SIG-M5 (cell line): ENCODE measurements at places on chromosomes 5 and 9.

DNA sequence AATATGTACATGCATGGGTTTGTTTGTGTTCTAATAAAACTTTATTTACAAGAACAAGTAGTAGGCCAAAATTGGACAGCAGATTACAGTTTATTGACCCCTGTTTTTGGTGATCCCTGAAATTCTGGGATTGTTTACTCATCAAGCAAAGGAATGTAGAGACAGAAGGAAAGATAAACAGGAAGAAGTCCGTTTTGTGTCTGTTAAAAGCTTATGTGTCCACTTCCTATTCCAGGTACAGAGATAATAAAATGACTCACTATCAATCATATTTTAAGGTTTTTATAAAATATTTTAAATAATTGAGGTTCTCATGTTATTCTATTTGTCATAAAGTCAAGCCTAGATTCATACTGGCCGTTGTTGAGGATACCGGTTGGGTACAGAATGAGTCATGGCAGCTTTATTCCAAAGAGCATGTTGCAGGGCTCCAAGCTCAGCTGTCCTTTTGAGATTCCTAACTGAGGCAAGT lies 214.9 kb upstream of the DAB2 start:
- no peak for DNase-seq

DNA sequence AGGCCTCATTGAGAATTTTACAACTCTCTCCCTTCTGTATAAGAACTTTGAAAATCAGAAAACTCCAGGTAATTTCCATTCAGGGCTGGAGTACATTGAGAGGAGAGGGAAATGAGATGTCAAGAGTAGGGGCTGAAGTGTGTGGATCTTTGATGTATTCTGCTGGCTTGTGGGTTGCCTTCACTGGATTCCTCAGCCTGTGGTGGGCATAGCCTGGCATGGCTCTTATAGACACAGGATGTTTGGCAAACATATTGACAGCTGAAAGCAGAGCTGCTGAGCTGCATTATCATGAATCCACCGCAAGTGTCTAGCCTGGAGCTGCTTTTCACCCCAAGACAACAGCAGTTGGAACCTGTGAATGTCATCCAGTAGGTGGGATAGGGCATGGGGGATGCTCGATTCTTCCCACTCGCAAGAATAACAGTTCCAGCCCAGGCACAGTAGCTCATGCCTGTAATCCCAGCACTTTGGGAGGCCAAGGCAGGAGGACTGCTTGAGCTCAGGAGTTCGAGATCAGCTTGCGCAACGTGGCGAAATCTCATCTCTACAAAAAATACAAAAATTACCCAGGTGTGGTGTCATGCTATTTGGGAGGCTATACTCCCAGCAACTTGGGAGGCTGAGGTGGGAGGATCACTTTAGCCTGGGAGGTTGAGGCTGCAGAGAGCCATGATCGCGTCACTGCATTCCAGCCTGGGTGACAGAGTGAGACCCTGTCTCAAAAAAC lies 36.0 kb upstream of the TTC23L start:
- no peak for DNase-seq

- no peak for DNase-seq
These were observed 120.8 kb upstream of the MTAP start for GRCh38 chr9:21681641-21682040.

DNA sequence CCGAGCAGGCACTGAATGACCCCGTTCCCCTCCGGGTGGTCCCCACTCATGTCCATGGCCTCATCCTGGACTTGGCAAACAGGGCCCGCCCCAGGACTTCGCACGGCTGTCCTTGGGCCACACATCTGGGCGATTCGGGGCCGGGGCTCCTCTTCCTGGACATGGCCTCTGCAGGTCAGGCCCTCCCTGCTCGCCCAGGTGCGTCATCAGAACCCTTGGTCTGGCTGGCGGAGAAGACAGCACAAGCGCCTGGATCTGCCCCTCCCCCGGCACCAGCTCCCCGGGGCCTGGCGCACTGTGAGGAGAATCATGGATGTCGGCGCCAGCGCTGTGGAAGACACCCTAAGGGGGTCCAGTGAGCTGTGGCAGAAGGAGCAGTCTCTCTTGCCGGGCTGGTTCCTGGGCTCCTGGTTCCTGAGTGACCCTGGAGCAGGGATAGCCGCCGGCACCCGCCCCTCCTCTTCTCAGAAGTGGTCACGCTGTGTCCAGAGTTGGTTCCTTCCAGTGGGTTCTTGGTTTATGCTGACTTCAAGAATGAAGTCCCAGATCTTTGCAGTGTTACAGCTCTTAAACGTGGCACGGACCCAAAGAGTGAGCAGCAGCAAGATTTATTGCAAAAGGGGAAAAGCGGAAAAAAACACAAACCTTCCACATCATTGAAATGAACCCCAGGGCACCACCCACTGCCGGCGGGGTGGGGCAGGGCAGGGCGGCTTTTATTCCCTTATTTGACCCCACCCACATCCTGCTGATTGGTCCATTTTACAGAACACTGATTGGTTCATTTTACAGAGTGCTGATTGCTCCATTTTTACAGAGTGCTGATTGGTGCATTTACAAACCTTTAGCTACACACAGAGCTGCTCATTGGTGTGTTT lies 25.9 kb upstream of the SLC12A7 start:
- no peak for DNase-seq

DNA sequence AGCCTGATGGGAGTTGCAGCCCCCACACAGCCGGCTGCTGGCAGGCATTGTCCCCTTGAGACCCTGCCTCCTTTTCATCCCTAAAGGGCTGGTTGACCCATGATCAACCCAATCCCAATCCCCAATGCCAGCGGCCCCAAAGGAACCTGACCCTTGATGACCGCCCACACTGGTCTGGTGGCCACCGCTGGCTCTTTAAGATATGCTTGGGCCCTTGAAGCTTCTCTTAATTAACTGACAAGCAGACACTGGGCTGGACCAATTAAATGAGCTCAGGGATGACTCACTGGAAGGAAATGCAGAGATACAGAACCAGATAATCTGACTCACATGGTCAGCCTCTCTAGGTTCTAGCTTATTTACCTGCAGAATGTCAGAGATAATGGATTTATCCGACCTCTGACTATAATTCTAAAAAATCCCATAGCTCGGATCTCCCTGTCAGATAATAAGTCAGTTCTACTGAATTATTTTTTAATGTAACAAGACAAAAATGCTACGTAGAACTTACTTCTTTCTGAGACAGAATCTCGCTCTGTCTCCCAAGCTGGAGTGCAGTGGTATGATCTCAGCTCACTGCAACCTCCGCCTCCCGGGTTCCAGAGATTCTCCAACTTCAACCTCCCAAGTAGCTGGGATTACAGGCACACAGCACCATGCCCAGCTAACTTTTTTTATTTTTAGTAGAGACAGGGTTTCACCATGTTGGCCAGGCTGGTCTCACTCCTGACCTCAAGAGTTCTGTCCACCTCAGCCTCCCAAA lies 11.1 kb upstream of the MLANA start:
- DNase-seq, result no peak

- DNase-seq, result no peak
These were observed 18.2 kb downstream of the TENT2 start for GRCh38 chr5:79630444-79630843.

GRCh38 chr5:93158841-93159240 lies 422.2 kb downstream of the NR2F1-AS1 start:
- DNase-seq, result no peak

DNA sequence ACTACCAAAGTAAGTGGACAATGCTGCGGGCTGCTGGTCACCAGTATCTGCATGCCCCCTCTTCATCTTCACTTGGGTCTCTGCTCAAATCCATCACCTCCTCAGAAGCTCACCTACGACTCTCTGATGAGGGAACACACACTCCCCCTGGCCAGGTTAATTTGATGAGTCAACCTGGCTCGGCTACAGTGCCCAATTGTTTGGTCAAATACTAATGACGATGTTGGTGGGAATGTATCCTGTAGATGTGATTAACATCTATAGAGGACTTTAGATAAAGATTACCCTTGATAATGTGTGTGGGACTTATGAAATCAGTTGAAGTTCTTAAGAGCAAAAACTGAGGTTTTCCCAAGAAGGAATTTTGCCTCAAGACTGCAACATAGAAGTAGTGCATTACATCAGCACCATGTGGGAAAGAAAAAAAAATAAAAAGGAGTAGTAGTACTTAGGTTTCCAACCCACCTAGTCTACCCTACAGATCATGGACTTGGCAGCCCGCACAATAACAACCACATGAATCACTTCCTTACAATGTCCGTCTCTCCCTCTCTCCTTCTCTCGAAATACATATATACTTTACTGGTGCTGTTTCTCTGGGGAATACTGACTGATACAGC lies 467.3 kb downstream of the DNAH5 start:
- DNase-seq, result no peak

DNA sequence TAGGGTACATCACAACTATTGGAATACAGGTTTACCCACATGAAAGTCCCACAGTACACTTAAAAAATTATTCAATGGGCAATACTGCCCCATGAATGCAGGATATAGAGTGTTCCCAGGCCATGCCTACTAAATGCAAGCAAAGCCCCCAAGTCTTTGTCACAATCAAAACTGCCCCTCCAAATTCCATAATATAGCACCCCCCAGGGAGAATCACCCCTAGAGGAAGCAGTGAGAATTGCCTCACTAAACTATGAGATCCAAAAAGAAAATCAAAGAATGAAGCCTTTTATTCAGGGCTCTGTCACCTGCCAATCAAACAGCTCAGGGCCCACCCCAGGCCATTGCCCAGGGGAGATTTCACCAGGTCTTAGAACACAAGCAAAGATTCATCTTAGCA lies 90.8 kb downstream of the ATPSCKMT start:
- no peak for DNase-seq

- no peak for DNase-seq
These were observed 273.5 kb upstream of the PTGER4 start for GRCh38 chr5:40405996-40406740.

GRCh38 chr5:178940569-178941360 lies at the start of gene ZNF454:
Gene ZNF454 (plus strand): TSS chr5:178941198. CDS start chr5:178942792, 1,594 bp downstream.
- DNase-seq, result no peak

DNA sequence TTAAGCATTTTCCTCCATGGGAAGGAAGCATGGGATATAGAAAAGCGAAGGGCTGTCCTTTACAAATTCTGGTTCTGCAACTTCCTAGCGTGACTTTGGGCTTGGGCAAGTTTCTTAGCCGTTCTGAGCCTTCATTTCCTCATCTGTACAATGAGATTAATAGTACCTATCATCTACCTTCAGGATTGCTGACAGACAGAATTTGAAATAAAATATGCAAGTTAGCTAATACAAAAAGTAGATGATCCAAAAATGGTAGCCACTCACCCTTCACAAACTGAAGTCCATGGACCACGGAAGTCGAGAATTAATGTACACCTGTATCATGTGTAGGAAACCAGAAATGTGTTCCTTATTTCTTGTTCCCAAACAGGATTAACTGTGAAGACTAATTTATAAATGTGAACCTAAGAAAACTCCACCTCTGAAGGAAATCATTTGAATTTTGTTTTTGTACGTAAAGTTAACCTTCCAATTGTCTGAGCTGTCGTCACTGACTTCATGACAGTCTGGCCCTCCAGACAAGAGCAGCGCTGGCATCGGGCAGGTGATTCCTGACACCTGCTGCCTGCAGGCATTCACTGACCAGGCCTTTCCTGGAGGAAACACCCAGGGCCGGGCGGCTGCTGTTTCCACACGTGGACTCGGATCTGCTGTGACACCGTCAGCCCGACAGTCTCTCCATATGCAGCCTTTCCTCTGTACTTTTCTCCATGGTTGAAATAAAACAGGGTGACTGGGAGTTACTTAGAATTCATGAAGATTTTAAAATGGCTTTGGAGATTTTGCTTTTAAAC lies 63.4 kb downstream of the PSMB7 start:
- no peak for DNase-seq

GRCh38 chr5:149125386-149125891 lies 15.9 kb upstream of the ABLIM3 start:
- DNase-seq, result no peak

- DNase-seq, result no peak
These were observed 375.2 kb upstream of the WWC1 start for GRCh38 chr5:167916261-167916691.

DNA sequence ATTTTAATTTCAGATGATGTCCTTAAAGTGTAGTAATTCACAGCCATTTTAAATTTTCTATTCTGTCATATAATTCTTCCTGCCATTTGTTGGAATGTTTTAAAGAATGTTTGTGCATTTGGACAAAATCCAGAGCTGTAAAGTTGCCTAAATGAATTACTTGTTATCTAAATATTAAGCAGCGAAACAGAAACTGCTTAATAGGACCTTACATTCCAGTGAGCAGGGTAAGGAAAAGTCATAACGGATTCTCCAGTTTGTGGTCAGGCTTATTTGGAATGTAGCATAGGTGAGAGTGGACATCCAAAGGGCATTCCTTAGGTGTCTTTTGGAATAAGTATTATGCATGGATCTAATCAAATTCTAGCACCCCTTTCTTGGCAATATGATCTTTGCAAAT lies 410.4 kb upstream of the PTPRD start:
- DNase-seq, result no peak

DNA sequence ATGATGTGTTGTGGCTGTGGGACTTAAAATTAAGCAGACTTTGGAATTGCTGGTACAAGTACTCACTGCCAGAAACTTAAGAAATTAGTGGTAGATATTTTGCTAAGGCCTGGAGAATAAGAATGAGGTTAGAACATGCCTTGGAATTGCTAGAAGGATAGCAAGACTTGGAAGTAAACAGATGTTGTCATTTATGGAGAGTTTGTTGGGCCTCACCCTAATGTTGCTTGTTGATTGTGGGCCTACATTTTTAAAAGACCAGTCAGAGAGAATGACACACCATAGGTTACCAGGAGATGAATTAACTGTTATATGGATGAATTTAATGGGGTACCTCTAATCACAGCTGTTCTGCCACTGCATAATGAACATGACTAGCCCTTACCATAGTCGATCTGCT lies 120.1 kb upstream of the GAS1 start:
- DNase-seq, result no peak

DNA sequence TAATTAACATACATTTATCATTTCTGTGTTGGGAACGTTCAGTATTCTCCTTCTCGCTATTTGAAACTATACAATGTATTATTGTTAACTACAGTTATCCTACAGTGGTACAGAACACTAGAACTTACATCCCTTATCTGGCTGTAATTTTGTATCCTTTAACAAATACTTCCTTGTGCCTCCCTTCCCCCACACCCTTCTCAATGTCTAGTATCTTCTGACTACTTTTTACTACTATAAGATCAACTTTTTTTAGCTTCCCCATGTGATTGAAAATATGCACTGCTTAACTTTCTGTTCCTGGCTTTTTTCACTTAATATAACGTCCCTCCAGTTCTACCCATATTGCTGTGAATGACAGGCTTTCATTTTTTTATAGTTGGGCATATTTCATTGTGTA lies 253.5 kb downstream of the RAB3C start:
- DNase-seq, result no peak

DNA sequence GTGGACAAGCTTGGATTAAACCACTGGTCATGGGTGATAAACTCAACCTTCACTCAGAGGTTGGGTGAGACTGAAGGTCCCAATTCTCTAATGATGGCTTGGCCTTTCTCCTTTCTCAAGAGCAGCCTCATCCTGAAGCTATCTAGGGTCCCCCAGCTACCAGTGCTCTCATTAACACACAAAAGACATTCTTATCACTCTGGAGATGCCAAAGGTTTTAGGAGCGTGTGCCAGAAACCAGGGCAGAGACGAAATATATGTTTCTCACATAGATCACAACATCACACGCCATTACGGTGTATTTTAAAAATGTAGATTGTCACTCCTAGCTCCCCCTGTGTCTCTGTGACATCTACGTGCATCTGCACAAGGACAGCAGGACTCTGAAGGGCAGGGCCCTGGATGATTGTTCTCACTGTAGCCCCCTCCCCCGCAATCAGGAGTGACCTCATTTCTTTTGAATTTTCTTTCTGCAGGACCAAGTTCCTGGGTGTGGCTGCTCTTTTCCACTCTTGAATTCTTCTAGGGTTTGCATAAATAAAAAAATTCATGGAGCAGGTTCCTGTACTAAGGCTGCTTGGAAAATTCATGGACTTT lies 311.3 kb downstream of the GADD45G start:
- no peak for DNase-seq
